ENCODE measurements at places on chromosomes 4 and X. TPM values are rescaled to one million over a fixed set of nuclear protein-coding genes. Genes with fewer than 3 reads are reported as not detected.

VEGFD gene
- total RNA-seq, result not detected

F9 gene
- total RNA-seq, result not detected

DCTD gene
- total RNA-seq, result 81.0 TPM

KLHL5 gene
- total RNA-seq, result 28.1 TPM

VSIG4 gene
- total RNA-seq, result 0.24 TPM

LGI2 gene
- total RNA-seq, result not detected

- ATAC-seq, result no peak
Measured at GRCh38 chrX:16785247-16786138, 773 bp upstream of the TXLNG start.

- ATAC-seq, result no peak
Measured at GRCh38 chr4:121936101-121936500, 15.8 kb downstream of the TRPC3 start.

DNA sequence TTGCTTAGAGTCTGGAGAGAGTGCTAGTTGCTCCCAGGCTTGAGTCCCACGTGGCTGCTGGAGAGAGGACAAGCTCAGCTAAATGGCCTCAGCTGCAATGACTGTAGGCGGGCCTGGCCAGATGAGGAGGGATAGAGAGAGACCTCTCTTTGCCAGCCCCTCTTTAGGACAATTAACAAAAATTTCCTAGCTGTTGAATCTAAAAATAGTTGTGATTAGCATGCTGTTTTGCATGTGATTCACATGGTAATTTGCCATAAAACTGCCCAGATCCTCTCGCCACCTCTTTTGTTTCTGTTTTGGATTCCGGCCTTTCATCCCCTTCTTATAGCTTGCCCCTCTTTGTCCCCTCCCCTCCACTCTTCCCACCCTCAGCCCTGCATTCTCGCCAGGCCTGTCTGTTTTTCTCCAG, 28.9 kb upstream of the PRPS1 start:
- ATAC-seq, result no peak

DNA sequence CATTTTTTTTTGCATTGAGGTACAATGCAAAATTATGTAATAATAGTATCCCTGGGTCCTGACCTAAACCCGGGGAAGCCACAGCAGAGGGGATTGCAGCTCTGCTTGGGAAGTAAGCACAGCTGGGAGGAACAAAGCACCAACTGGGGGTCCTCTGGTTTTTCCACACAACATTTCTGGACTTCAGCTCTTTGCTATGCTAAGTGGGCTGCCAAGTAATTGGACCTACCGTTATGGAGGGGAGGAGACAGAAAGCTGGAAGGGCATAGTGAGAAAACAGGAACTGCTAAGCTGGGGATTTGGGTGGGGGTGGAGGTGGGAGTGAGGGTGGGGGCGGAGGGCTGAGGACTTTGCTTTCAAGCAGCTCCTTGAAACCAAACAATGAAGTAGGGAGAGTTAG, 183.3 kb downstream of the ZIC3 start:
- no peak for ATAC-seq

DNA sequence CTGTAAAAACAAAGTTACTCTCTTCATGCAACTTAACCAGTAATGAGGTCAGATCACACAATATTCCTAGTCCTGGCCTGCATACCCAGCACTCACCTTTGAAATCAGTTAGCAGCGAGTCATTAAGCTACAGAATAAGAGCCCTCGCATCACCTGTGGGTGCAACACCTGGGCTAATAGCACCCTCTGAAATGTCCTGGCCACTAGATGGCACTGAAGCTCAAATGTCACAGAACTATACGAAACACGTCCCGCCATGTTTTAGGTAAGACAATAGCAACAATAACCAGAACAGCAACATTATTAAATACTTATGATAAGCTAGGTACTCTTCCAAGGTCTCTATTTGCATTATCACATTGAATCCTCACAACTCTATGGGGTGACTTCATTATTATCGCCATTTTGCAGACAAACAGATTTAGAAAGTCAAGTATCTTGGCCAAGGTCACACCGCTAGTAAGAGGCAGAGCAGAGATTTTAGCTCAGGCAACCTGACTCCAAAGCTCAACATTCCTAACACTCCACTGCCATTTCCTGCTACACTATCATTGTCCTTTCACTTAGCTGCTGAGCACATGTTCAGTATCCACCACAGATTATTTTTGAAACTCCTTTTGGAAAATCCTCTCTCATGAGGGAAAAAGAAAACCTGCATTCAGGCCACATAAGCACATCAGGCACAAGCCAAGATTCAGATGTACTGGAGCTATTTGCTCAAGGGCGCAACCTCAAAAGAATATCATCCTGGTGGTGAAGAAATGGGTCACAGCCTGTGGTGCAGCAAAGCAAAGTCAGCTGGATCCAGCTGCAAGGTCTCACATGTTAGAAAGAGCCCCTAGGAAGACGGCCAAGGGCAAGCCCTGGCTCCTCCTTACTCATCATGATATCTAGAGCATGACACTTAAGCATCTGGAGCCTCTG, 59.5 kb upstream of the KDR start:
- no peak for ATAC-seq

- no peak for ATAC-seq
Measured at GRCh38 chr4:168538632-168539031, 41.8 kb downstream of the PALLD start.

DNA sequence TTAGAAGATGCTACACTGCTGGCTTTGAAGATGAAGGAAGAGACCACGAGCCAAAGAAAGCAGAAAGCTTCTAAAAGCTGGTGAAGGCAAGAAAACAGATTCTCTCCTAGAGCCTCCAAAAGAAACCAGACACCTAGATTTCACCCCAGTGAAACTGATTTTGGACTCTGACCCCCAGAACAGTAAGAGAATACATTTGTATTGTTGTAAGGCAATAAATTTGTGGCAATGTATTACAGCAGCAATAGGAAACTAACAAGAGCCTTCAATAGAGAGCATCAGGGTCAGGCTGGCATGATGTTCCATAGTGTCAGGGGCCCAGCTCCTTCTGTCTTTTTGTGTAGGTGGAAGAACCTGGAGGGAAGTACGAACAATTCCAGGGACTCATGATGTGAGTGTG, 6.0 kb upstream of the TEC start:
- ATAC-seq, result no peak

- peak; percentile 46 for ATAC-seq
Measured at GRCh38 chrX:24025741-24026403, 1.1 kb downstream of the KLHL15 start.

- ATAC-seq, result no peak
Measured at GRCh38 chr4:3252831-3253641, 4.1 kb downstream of the MSANTD1 start.

GRCh38 chrX:77446908-77447652, at the start of gene FGF16:
Gene FGF16, plus strand, starts transcription at chrX:77447389. Its CDS starts 286 bp downstream, at chrX:77447675.
- peak; percentile 54 for ATAC-seq

DNA sequence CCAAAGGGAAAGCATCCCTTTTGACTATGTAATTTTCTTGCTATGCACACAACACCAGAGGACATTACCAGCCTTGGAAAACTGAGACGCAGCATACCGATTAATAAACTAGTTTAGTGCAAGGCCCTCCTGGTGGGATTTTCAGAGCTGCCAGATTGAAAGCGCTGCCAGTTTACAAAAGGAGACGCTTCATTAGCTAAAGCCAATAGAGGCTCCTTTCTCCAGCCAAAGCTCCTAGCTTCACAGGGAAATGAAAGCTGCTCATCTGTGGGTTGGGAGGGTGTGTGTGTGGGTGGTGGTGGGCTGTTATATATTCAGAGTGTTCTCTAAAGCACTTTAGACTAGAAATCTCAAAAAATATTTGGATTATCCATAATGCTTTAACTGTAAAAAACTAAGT, 32.4 kb downstream of the SPANXN4 start:
- ATAC-seq, result no peak

- no peak for ATAC-seq
Measured at GRCh38 chrX:46016296-46016695, 528.9 kb downstream of the ZNF674 start.

GRCh38 chrX:101617211-101618191, at the start of gene ARMCX6:
Gene ARMCX6, minus strand, starts transcription at chrX:101618000. Its CDS starts 1,380 bp downstream, at chrX:101616620.
- peak; percentile 83 for ATAC-seq

- ATAC-seq, result peak; percentile 20
Measured at GRCh38 chrX:9466124-9466495, 1.3 kb downstream of the TBL1X start.

GRCh38 chr4:40309250-40309774, 25.8 kb upstream of the CHRNA9 start:
- peak; percentile 75 for ATAC-seq

- no peak for ATAC-seq
Measured at GRCh38 chr4:126820631-126821030, 812.1 kb upstream of the INTU start.

DNA sequence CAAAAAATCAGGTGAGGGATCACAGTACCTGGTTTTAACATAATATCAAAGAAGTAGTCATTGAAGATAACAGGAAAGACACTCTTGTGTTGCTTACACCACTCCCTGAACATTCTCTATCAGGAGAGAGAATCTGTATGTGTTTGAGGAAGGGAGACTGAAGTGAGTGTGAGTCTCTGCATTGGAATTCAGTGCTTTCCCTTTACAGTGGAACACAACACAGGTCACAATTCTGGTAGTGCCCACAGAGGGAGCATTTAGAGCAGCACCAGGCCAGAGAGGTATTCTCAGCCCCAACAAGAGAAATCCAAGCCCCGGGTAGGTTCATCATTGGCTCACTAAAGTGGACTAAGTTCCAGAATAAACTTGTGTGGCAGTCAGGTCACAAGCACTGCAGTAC, 64.7 kb upstream of the UBQLN2 start:
- ATAC-seq, result no peak

- peak; percentile 26 for ATAC-seq
Measured at GRCh38 chr4:154082760-154083535, 294.1 kb upstream of the SFRP2 start.

DNA sequence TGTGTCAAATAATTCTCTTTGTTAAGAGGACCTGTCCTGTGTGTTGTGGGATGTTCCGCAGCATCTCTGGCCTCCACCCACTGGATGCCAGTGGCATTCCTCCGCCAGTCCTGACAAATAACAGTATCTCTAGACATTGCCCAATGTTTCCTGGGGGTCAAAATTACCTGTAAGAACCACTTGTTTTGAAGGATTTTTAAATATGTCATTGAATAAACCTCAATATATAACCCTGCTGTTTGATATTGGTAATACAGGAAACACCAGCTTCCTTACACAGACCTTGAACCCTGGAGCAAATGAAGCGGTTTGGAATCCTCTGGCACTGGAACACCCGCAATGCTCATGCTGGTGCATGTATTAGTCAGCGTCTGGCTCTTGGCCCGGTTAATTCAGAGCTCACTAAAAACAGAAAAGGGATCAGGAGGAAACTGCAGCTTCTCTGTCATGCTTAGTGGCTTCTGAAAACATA, 101.3 kb downstream of the TBL1X start:
- ATAC-seq, result peak; percentile 63

DNA sequence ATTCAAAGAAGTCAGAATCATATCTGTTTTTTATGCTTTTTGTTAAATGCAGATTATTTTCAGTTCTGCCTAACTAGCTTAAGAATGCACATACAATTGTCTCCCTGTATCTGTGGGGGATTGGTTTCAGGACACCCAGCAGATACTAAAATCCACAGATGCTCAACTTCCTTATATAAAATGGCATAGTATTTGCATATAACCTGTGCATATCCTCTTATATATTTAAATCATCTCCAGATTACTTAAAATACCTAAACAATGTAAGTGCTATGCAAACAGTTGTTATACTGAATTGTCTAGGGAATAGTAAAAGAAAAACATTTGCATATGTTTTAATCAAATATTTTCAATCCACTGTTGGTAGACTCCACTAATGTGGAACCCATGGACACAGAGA, 279.4 kb downstream of the TMA16 start:
- no peak for ATAC-seq

- no peak for ATAC-seq
Measured at GRCh38 chrX:4239650-4240540, 526.4 kb upstream of the PRKX start.

GRCh38 chrX:42289492-42290385, 366.4 kb upstream of the CASK start:
- ATAC-seq, result peak; percentile 83

DNA sequence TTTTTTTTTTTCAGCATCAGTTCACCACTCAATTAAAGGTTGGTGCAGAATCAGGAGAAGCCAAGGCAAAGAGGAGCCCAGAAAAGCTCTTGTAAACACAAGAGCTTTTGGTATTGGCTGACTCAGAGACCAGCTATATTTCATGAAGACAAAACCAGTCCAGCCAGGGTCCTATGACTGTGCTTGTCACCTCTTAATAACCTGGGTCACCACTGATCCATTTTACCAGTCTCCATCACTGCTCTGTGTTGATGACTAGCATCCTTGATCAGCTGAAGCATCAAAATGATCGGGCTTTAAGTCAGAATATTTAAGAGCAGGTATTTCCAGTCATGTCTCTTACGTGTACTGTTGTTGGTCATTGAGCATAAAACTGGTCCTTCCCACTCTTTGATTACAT, 237.9 kb downstream of the PACRGL start:
- ATAC-seq, result no peak

DNA sequence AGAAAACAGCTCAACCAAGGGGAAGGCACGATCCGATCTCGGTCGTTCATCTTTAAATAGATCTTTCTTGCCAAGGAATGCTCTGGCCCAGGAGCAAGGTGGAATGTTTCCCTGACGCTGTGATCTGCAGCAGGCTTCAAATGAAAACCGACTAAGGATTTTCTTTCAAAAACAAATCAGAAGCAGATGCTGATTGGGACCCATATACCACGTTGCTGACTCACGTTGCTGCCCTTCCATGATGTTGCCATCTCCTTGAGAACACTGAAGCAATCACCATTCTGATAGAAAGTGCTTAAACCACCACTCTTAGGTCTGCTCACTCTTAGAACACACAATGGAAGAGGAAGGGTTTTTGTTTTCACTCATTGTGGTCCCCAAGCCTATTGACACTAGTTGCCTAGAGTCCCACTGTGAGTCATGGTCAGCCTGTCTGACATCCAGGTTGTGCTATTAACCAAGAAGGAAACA, 26.1 kb downstream of the LAMTOR3 start:
- ATAC-seq, result peak; percentile 98

DNA sequence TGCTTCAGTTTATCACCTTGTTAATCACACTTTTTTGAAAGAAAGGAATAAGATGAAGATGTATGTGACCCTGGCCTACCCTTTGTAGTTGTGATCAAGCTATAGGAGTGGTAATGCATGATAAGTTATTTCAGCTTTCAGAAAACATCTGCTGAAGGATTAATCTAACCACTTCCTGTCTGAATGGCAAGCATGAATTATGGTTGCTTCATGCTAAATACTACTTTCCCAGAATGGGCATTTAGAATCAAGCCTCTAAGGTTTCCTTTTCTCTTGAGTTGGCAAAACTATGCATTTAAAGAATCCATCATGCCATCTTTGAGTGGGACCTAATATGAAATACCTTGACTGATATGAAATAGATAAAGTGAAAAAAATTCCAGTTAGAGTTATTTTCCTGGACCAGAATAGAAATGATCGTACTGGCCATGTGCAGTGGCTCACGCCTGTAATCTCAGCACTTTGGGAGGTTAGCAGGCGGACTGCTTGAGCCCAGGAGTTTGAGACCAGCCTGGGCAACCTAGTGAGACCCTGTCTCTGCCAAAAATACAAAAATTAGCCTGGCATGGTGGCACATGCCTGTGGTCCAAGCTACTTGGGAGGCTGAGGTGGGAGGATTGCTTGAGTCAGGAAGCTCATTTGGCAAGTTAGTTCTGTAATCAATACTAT, 59.1 kb downstream of the ANXA3 start:
- ATAC-seq, result peak; percentile 37

All from activated T-helper 17 cell treated with anti-CD3 and anti-CD28 coated beads, Interleukin-2, amount 50 U/mL, for 72 hours (primary cell).